Activated gamma-delta T cell treated with anti-CD3 and anti-CD28 coated beads, Interleukin-2, amount 50 U/mL, for 16 hours (primary cell): ENCODE measurements at places on chromosomes 7 and 10.

GRCh38 chr7:79090543-79090942 is 362.9 kb downstream of the MAGI2 start:
- DNase-seq = no peak

GRCh38 chr10:64037071-64037661 is 516.0 kb downstream of the REEP3 start:
- no peak for DNase-seq

DNA sequence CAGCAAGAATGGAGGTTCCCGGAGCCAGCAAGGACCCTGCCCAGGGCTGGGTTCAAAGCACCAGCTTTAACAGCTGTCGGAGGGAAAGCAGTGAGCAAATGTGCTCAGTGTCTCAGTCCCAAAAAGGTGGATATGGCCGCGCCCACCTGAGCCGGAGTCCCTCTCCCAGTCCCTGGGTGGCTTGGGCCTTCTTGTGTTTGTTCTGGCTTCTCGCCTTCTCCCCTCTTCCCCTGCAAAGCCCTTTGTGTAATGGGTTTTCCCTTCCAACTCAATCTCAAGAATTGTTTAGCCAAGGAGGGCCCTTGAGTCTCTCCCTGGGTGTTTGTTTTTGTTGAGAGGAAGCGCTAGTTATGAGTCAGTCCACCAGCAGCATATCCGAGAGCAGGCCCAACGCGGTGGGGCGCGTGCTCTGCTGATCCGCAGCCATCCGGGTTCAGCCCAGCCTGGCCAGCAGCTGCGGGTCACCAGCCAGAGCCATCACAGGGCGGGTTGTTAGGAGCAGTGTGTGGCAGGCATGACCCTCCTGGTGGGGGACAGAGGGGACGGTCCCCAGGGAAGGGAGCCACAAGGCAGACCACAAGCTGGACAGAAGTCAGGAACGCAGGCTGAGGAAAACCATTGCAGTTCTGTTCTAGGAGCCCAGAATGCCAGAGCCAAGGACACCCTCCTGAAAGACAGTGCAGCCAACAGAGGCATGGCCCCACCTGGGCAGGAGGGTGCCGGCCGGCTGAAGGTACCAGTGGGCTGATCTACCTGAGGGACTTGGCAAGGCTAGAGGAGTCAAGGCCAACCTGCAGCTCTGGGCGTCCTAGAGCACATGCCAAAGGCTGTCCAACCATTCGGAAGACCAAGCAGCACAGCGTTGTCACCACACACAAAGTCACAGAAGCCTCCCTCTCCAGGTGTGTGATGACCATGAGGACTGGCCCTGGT is 21.3 kb downstream of the CALML3 start:
- DNase-seq = no peak

DNA sequence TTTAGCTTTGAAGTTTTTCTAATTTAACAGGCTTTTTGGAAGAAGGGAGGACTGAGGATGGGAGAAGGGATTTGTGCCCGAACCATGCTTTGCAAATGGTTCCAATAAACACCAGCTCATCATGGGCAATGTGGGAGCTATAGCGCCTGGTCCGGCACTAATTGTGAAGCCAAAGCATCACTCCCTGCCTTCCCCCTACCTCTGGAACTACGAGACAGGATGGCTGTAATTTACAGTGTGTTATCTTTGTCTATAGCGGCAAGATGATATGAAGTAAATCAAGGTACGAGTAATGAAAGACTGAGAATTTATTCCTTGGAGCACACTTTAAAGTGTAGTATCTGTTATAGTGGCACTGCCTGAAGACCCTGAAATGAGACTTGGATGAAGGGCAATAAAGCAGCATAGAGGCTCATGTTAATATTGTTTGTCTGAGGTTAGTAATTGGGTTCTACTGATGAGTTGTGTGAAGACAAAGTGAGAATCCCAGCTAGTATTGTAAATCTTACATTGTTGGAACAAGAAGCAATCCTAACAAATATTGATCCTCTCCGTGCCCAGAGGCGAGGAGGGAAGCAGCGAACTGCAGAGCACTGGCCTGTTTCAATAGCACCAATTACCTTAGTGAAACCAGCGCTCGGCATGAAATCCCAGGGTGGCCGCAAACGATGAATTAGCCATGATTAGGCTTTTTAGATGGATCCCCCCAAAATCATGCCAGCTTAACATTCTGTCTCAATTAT is 507.1 kb downstream of the LRMDA start:
- no peak for DNase-seq

DNA sequence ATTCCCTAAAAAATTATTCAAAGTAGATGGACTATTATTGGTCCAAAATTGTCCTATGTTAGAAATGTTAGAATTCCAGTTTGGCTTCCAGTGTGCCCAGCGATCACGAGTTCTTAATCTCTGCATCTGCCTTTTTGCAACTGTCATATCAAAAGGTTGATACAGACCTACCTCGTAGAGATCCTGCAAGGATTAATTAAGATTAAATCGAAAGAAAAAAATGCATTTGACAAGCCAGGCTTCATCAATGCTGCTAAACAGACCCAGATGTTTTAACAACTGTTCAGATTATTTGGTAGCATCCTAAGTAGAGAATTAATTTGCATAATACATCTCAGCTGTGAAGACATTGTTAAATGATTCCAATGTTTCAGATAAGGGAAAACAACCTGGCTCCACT is 336.5 kb downstream of the CRPPA start:
- DNase-seq = no peak

DNA sequence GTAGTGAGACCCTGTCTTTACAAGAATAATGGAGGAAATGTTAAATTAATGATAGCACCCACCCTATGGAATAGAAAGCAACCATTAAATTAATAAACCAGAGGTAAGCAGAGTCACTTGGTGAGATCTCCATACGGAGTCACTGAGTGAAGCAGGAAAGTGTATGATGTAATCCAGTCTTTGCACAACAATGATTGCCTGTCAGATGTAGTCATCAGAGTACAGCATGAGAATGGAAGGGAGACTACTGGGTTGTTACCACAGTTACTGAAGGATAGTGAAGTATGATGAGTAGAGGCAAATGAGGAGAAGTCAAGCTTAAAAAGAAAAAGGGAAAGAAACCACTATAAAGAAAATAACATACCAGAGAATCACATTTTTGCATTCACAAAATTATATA is 371.9 kb upstream of the SHH start:
- DNase-seq = no peak

DNA sequence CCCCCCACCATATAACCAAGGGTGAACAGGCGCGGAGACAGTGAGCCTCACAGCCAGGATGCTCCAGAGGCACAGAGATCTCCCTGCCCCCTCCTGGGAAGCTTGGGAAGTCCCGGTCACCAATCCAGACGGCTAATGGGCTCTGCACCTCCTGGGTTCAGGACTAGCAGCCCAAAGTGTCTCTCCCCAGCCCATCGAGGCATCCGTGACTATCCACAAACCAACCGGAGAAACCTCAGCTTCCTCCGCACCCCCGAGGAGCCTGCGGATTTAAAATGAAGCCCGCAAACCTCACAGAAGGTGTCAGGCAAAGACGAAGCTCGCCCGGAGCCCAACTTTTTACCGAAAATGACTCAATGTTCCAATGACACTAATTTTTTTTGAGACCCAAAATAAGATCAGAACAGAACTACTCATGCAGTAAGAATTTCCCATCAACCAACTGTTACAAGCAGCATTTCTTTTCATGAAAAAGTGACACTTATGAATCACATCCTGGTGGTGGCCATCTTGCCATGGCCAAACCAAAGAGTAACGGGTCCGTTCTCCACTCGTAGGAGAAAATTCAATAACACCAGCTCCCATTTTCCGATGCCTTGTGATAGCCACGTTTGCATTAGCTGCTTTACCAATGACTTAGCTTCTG is 6.0 kb downstream of the PDGFA start:
- no peak for DNase-seq

DNA sequence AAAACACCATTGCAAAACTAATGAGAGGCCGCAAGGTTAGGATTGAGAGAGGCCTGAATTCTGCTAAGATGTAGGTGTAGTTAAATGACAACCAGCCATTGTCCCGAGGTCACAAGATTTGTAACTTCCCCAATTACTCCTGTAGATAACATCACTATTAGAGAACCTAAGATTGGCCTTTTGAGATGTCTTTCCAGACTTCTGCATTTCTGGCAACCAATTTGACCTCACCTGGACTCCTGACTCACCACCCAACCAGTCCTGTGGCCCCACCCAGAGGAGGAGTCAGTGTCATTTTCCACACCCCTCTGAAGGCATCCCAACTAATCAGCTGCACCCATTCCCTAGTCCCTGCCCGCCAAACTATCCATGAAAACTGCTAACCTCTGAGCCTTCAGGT is 115.7 kb downstream of the PRKAG2 start:
- no peak for DNase-seq

DNA sequence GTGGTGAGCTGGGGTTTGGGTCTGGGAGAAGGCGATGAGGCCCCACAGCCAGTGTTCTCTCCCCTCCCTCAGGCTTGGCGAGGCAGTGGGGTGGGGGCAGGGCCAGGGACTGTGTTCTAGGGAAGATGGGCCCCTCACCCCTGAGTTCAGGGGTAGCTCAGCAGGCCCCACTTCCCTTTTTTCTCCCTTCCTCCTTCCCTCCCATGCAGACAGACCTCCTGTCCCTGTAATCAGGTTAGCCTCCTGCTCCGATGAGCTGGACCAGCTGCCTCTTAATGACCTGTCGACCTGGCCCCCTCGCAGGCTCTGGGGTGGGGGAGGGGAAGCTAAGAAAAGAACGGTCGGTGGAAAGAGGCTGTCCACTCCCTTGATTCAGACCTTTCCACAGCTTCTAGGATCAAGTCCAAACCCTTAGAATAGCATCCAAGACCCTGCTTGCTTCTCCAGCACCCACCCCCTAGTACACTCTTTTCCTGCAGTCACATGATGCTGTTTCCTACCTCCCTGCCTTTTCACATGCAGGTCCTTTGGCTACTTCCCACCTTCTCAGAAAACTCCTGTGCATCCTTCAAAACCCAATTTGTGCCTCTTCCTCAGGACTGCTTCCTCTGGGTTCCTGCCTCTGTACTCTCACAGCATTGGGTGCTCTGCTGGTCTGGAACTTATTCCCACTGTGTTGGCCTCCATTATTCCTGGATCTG is 64.1 kb downstream of the ZMIZ1 start:
- no peak for DNase-seq

DNA sequence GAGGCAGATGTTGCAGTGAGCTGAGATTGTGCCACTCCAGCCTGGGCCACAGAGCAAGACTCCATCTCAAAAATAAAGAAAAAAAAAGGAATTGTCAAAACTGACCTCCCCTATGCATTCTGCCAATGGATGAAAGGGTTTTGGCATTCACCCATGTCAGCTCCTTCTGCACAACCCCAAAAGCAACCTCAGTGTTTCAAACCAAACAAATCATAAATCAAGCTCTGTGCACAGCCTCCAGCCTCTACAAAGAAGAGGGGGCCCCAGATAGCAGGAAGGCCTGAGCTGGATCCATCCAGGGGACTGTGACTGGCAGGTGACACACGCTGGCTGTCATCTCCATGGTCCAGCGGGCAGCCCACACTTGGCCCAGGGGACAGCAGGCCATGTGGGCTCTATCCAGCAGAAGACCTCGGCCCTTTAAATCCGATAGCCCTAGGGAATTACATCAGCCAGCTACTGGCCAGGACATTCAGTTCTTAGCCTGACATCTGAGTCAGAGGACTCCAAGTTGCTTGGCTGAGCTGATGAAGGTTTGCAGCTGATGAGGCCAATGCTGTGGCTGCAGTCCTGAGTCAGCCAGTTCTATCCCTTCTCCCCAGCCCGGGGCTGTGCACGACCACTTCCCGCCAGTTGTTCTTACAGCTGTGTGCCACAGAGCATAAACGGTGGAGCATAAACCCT is 52.0 kb upstream of the FIGNL1 start:
- no peak for DNase-seq

DNA sequence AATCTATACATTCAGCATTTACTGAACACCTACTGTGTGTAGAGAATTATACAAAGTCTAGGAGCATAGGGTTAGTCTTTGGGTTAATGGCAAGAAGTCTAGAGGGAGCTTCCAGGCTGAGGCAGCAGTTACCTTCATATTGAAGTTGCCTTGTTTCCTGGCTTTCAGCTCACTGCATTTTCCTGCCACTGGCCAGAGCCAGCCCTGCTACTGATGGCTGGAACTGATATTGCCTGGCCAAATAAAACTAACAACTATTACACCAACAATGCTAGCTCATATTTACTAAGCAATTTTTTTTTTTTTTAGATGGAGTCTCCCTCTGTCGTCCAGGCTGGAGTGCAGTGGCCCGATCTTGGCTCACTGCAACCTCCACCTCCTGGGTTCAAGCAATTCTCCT is 165.7 kb upstream of the ITGB1 start:
- DNase-seq = no peak

- no peak for DNase-seq
These were observed 155.6 kb downstream of the RAPGEF5 start for GRCh38 chr7:22201186-22201880.

DNA sequence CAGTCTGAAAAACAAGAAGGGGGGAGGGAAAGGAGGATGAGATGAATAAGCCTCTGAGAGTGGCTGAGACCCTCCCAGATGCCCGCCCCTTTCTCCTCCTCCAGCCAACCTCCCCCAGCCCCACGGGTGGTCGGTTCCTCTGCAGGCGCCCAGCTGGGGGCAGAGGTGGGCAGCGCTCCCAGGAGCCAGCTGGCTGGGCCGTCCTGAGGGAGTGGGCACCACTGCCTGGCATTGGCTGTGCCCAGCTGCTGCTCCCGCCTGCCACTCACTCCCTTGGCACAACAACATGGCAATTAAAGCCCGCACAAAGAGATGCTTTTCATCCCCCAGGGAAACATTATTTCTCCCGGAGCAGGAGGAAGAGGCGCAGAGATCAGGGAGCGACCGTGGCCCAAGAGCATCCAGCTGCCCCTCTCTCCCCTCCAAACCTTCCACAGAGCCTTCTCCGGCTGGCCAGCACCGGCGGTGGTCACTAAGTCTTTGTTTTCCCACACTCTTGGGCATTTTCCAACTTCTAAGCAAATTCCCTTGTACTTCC is 107.2 kb downstream of the SPDYE5 start:
- no peak for DNase-seq

- DNase-seq = no peak
These were observed 87.2 kb upstream of the CYP2C9 start for GRCh38 chr10:94851263-94851662.

GRCh38 chr10:119103241-119103902 is 541 bp upstream of the DENND10 start:
- DNase-seq = no peak

DNA sequence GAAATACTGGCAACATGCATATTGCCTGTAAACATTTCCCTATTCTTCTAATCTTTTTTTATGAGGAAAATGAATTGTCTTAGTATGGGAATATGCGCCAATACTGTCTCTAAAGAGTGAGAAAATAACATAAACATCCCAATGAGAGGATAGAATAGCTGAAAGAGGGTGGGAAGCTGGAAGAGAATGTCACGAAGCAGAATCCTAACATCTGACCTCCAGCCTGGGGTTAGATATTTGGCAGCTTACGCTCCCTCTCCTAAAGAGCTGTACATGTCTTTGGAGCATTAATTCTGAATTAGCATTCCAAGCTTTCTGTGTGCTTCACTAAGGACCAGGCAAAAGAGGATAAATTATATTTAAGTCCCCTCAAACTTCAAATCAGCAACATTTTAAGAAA is 31.6 kb upstream of the SLC16A12 start:
- DNase-seq = no peak

GRCh38 chr7:11332186-11332864 is 358.7 kb downstream of the PHF14 start:
- no peak for DNase-seq
